ENCODE measurements at places on chromosomes 16 and 17.

- no peak for DNase-seq
Measured at GRCh38 chr17:72942579-72942978, 149.9 kb downstream of the SLC39A11 start.

DNA sequence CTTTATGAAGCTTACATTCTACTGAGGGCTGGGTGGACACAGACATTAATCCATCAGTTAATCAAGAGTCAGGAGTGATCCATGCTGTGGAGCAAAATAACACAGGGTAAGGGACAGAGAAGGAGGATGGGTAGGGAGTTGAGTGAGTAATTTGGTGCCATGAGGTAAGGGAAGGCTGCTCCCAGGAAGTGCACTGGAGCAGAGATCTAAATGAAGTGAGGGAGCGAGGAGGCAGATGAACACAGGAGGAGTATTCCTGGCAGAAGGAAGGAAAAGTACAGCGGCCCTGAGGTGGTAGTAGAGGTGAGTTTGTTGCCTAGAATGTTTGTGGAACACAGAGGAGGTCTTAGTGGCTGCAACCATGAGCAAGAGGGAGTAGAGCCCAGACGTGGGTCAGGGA, 34.8 kb downstream of the ASIC2 start:
- no peak for DNase-seq

GRCh38 chr17:80820331-80820730, 171.3 kb upstream of the CHMP6 start:
- DNase-seq = no peak

GRCh38 chr17:36153895-36154610, 22.4 kb downstream of the TBC1D3B start:
- no peak for DNase-seq

GRCh38 chr17:37693328-37693727, 50.1 kb upstream of the DDX52 start:
- DNase-seq = no peak

GRCh38 chr16:80938004-80938878, 68.4 kb downstream of the CMC2 start:
- DNase-seq = no peak

DNA sequence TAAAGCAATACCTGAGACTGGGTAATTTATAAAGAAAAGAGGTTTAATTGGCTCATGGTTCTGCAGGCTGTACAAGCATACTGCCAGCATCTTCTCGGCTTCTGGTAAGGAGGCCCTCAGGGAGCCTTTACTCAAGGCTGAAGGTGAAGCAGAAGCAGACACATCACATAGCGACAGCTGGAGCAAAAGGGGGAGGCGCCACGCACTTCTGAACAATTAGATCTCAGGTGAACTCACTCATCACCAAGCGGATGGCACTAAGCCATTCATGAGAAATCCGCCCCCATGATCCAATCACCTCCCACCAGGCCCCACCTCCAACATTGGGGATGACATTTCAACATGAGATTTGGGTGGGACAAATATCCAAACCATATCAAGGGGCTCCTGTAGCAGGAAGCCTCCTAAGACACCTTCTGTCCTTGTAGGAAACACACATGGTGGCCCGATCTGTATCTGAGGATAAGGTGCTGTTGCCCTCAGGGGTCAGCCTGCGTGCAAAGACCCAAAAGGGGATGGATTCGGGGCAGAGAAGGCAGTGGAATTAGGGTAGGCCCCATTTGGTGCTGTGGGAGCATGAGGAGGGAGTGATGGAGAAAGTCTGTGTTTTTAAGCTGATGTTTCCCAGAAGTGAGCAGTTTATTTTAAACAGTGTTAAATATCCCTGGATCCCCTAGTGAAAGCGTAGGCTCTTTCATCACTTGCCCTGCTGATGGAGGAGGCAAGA, 23.0 kb downstream of the IL21R start:
- DNase-seq = no peak

- peak; percentile 68 for DNase-seq
Measured at GRCh38 chr16:79601931-79602627, 1.5 kb upstream of the MAF start.

DNA sequence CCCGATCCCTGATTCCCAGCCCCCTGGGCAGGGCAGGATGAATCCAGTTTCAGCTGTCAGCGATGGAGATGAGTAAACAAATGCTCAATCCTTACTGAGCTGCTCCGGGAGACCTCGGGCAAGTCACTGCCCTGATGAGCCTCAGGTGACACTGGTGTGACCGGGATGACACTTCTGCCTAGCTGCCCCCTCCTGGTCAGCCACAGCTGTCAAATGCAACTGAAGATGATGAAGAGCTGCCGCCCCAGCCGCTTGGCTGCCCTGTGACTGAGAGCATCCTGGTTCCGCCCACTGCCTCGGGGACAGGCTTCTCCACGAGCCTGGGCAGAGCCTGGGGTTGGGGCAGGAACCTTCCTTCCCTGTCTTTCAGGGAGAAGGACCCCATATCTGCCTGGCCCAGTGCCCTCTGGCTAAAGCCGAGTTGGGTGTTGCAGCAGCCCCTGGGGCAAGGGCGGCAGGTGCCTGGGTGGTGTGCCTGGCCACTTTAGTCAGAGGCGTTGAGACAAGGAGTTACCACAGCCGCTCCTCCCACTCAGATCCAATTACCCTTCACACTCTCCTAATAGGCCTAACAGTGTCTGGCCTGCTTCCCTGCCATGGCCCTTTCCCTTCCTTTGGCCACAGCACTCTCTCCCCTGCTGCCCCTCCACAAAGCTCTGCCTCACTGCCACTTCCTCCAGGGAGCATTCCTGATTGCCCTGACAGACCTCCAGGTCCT, 5.5 kb downstream of the CCL17 start:
- DNase-seq = no peak

DNA sequence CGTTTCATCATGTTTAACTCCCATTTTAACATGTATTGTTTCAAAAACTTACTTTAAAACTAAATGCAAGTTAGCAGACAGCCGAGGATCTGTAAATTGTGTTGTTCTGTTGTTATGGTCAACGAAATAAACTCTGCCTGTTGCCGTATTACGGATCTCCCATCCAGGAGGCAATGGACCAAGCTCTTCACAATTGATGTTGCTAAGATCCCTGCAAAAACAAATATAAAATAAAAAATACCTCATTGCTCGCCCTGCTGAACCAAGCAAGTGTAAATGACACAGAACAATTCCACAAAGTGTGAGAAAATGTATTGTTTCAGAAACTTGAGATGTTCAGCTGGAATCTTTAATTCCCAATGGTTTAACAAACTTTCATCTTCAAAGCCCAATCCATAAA, 65.0 kb downstream of the CEP95 start:
- no peak for DNase-seq

DNA sequence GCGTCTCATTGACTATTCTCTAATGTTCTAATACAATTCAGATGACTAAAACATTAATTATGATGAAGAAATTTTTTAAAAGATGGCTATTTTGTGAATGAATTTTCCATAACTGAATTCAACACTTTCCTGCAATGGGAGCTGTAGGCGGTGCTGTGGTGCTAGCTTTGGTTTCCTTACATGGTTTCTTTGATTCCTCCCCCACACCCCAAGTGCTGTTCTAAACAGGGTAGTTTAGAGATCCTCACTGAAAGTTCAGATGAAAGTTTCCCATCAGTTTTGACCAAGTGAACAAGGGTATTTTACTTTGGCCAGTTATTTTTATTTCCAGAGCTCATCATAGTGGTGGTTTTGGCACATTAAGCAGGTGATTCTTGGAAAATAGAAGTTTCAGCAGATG, 26.0 kb upstream of the MRC2 start:
- no peak for DNase-seq

GRCh38 chr17:79269620-79270019, 195.0 kb downstream of the ENGASE start:
- no peak for DNase-seq

GRCh38 chr17:77534137-77534536, 393.4 kb downstream of the SEC14L1 start:
- DNase-seq = no peak

- no peak for DNase-seq
Measured at GRCh38 chr17:14777291-14777690, 476.4 kb downstream of the HS3ST3B1 start.

DNA sequence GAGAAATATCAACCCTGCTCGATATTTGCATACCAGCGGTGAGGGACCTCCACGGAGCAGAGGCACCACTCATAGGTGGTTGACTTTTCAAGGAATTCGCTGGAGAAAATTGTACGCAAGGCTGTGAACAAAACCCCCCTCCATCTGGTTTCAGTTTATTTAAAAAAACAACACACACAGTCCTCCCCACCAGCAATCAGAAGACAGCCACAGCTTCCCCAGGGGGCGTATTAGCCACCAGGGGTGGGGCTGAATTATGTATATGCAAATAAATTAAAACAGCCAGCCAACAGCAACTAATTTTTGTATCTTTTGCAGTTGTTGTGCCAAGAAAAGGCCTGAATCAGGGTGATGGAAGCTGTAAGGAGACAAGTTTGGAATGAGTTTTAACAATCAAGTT, 5.9 kb upstream of the HSD11B2 start:
- DNase-seq = no peak

DNA sequence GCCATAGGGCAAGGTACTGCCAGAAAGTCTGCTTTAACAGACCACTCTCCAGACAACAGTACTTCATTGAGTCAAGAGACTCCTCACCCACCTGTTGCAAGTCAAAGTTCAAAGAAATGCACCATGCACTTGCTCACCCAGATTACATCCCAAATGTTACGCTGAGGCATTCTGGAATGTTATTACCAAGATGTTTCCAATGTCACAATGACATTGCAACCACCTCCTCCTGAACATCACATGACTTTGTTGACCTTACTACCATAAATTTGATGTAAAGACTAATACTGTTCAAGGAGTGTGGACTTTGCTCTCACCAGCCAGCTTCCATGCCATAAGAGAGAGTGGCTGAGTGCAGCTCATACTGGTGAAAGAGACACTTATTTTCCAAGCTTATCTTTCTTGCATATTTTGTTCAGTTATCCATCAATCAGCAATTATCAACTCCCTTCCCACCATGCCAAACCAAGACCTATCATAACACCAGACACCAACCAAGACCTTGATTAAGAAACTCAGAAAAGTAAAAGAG, 58.5 kb upstream of the BCAR1 start:
- no peak for DNase-seq

GRCh38 chr17:12342161-12342560, 321.5 kb downstream of the MAP2K4 start:
- no peak for DNase-seq
